ENCODE measurements at places on chromosomes 4 and X. TPM values are rescaled to one million over a fixed set of nuclear protein-coding genes. Genes with fewer than 3 reads are reported as not detected.
A peak's percentile ranks its signal among the peaks of the same experiment; 100 is the strongest.

GRCh38 chrX:10936976-10937375 is 174.2 kb upstream of the HCCS start:
- no peak for DNase-seq

GRCh38 chr4:95158626-95159025 is 390.1 kb downstream of the UNC5C start:
- DNase-seq, result no peak

GRCh38 chr4:163959932-163960331 is 465.4 kb downstream of the TMA16 start:
- DNase-seq, result no peak

GRCh38 chrX:129781134-129781672 is 1.5 kb downstream of the SASH3 start:
- DNase-seq, result no peak

DNA sequence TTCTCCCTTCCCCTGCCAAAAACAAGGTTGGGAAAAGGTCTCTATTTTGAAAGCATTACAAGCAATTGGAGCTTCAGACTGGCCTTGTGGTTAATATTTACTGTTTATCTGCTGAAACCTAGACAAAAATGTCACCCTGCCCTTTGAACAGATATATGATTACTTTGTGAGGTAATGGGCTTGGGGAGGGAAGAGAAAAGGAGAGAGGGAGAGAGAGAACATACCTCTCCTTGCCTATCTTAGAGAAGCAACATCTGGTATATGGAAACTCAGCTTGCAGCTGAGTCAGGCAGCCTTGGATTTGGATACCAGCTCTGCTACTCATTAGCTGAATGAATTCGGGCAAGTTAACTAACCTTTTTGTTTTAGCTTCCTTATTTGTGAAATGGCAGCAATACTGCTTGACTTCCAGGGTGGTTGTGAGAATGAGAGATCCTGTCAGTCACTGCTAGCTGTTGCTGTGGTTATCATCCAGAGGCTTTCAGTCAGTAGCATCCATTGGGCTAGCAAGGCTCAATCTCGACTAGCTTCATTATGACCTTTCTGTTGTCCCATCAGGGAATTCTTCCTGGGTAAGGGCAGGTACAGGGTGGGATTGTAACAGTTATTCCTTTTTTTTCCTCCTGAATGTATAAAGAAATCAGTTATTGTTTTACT is 41.1 kb downstream of the ZFX start:
- no peak for DNase-seq

DNA sequence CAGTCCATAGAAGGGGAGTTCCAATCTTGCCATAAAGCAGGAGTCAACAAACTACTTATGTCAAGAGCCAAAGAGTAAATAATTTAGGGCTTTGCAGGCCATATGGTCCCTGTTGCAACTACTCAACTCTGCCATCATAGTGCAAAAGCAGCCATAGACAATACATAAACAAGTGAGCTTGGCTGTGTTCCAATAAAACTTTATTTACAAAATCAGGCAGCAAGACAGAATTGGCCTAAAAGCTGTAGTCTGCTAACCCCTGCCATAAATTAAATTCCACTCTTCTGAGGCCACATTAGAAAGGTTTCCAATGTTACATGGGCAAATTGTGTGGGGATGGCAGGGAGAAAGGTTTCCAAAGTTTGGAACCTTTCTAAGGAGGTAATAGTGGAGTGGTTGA is 14.7 kb downstream of the TRMT2B start:
- no peak for DNase-seq

DNA sequence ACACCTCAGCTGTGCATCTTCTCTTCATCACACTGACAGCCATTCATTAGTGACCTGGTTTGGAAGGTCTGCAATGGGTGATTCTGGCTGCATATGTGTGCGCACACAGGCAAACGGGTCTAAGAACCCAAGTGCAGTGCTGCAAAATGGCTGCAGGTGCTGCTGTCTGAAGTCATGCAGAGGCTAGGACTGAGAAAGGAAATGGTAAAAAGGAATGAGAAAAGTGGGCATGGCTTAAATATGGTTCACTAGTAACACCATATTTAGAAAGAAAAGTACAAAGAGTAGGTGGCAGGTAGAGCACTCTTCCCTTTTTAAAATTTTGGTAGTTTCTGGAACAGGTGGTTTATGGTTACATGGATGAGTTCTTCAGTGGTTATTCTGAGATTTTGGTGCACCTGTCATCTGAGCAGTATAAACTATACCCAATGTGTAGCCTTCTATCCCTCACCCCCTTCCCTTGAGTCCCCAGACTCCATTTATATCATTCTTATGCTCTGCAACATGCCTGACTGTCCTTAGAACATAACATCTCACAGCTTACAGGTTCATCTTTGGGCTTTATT is 78.4 kb downstream of the CCNG2 start:
- DNase-seq, result no peak

- DNase-seq, result no peak
Measured at GRCh38 chr4:17785858-17786257, 4.4 kb upstream of the FAM184B start.

GRCh38 chr4:53913771-53914170 is 150.6 kb downstream of the CHIC2 start:
- no peak for DNase-seq

- no peak for DNase-seq
Measured at GRCh38 chr4:70704931-70705182, 16.5 kb downstream of the UTP3 start.

DNA sequence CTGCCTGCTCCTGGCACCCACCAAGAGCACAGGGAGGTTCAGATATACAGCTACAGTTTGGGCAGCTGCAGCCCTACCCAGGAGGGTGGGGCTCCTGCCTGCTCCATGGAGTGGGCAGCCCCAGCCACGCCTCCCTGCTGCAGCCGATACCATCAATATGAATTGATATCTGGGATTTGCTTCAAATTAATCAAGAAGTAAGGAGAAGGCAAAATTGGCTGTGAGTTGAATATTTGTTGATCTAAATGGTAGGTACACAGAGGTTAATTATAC is 31.2 kb upstream of the ZNF280C start:
- no peak for DNase-seq

DNA sequence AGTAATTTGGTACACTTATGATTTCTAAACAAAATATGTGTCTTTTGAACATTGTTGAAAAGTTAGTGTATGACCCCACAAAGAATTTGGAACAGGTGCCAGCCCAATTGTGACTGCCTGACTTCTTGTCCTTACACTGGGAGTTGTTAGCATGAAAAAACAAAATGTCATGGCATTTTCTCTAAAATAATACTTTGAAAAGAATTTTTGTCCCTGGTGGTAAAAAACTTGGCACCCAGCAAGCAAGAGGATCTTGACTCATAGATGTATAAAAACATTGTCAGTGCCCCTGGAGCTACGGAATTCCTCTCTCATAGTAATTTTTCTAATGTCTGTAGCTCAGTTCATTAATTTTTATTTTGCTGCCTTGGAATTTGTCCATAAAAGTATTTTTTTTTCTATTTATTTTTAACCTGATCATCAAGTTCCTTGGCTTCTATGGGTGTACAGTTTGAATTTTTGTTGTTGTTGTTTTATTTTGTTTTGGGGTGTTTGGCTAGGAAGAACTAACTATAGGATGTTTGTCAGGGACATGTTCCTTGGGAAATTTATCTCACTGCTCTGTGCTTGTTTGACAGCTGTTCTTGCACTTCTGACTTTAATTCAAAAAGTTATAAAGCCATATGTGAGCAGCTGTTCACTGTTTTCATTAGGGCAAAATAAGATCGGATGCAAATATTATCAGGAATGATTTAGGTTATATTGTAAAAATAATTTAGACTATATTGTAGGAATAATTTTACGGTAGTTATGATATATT is 95.4 kb upstream of the NUDT6 start:
- no peak for DNase-seq

GRCh38 chrX:96436105-96436504 is 248.5 kb upstream of the DIAPH2 start:
- no peak for DNase-seq

GRCh38 chr4:93469560-93469959 is 359.0 kb upstream of the ATOH1 start:
- no peak for DNase-seq

DNA sequence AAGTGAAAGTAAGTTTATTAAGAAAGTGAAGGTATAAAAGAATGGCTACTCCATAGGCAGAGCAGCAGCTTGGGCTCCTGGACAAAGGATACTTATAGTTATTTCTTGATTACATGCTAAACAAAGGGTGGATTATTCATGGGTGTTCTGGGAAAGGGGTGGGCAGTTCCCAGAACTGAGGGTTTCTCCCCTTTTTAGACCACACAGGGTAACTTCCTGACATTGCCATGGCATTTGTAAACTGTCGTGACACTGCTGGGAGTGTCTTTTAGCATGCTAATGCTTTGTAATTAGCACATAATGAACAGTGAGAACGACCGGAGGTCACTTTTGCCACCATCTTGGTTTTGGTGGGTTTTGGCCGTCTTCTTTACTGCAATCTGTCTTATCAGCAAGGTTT is 557.6 kb downstream of the SPRY1 start:
- DNase-seq, result no peak

DNA sequence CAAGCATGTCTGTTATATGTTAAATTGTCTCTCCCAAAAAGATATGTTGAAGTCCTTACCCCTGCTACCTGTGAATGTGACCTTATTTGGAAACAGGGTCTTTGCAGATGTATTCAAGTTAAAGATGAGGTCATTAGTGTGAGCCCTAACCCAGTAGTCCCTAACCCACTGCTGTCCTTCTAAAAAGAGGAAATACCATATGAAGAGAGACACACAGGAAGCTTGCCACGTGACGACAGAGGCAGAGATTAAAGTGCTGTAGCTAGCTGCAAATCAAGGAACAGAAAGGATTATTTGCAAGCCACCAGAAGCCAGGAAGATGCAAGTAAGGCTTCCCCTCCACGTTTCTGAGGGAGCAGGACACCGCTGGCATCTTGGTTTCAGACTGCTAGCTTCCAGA is 150.1 kb downstream of the HNRNPD start:
- DNase-seq, result no peak

- no peak for DNase-seq
Measured at GRCh38 chr4:153589703-153590595, 94.1 kb upstream of the TLR2 start.

- peak; percentile 38 for DNase-seq
Measured at GRCh38 chrX:129540068-129540653, at the start of gene OCRL. Gene OCRL, plus strand, starts transcription at chrX:129540259. Its CDS starts 181 bp downstream, at chrX:129540440.

DNA sequence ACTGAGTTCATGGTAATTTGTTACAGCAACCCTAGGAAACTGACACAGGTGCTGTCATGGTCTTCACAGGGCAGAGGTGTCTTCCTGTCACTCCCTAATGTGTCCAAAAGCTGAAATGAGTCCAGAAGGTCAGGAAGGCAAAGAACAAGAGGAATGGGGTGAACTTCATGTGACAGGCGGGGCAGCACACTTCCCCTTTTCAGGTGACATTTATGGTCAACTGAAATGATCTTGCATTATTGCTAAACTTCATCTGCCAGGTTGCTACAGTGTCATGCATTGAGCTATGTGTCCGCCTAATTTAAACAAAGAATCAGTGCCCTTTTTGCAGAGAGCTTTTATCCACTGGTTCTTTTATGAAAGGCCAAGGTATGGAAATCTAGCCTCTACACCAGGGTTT is 15.9 kb upstream of the CCDC149 start:
- no peak for DNase-seq

GRCh38 chr4:108109997-108110416 is 58.7 kb downstream of the LEF1 start:
- no peak for DNase-seq

- DNase-seq, result no peak
Measured at GRCh38 chrX:40108959-40109287, 11.2 kb upstream of the BCOR start.

- DNase-seq, result no peak
Measured at GRCh38 chr4:125527681-125528080, 212.9 kb downstream of the FAT4 start.

- no peak for DNase-seq
Measured at GRCh38 chr4:39700554-39700953, 2.6 kb downstream of the UBE2K start.

DNA sequence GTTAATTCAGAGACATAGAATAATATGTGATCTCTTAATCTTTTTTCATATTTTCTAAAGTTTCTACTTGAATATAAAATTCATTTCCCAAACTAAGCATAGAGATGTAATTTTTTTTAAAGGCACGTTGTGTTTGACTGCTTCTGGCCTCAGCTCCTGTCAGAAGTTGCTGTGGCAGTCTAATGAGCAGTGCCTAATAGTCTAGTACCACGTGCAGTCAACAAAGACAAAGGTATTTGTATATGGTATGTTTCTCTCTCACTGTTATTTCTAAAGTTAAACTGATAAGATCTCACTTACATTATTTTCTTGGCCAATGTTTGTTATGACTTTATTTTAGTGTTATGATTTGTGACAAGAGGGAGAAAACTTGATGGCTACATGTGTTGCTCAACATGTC is 48.6 kb upstream of the MCUB start:
- DNase-seq, result no peak

DNA sequence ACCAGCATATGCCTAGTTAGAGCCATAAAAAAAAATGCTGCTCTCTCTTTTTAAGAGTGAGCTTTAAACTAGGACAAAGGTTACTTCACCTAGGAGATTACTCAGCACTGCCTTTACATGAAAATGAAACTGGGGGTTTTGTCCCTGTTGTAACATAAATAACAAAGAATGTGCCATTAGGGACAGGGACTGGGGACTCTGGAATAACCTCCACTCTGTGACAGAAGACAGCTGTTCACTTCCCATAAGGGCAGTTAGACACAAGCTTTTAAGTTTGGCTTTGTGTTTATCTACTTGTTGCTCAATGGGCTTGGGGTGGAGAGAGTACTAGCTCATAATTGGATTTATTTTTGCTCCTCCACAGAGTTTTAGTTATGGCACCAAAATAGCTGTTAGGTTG is 11.9 kb downstream of the ENPEP start:
- DNase-seq, result no peak

- DNase-seq, result no peak
Measured at GRCh38 chrX:103730147-103730795, 19.6 kb downstream of the TMEM31 start.

- DNase-seq, result no peak
Measured at GRCh38 chrX:135974279-135974856, 580 bp upstream of the MMGT1 start.

The HAND2 gene
- total RNA-seq, result 0.31 TPM

The SPARCL1 gene
- 0.57 TPM for total RNA-seq

The NOX1 gene
- not detected for total RNA-seq

The RTL3 gene
- not detected for total RNA-seq

The MSX1 gene
- total RNA-seq, result 3.4 TPM

The SMR3B gene
- not detected for total RNA-seq

The PAGE1 gene
- not detected for total RNA-seq

The COL4A5 gene
- total RNA-seq, result 8.3 TPM

The MAGIX gene
- total RNA-seq, result 3.8 TPM

The DLG3 gene
- 3.0 TPM for total RNA-seq

The AREG gene
- total RNA-seq, result 0.54 TPM

The PDZD4 gene
- total RNA-seq, result 37.2 TPM

The PCYT1B gene
- total RNA-seq, result 0.03 TPM

The KLHL4 gene
- 27.6 TPM for total RNA-seq

The RADX gene
- total RNA-seq, result 5.2 TPM

The TCEAL9 gene
- total RNA-seq, result 42.6 TPM

The ARX gene
- total RNA-seq, result 0.15 TPM

The BEX1 gene
- not detected for total RNA-seq

The ADAM29 gene
- not detected for total RNA-seq

Measured in Panc1 (cell line).